Stimulated activated CD4-positive, alpha-beta T cell treated with anti-CD3 and anti-CD28 coated beads, Interleukin-2, amount 100 ng/mL, for 4 hours (primary cell): ENCODE measurements at places on chromosomes 6 and 20.

DNA sequence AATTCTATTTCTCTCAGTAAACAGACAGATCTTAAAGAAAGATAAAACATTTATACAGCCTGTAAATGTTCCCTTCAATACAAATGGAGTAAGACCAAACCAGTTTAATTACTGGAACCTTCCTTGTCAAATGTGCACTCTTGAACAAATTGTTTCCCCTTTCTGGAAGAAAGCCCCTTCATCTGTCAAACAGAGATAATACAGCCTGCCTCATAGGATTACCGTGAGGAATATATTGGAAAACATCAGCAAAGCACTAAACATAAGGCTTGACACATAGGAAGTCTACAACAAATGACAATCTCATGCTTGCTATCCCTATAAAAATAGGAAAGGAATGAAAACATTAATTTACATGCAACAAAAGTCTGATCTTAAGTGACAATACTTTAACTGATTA is 173.8 kb downstream of the PTPRK start:
- DNase-seq = no peak

DNA sequence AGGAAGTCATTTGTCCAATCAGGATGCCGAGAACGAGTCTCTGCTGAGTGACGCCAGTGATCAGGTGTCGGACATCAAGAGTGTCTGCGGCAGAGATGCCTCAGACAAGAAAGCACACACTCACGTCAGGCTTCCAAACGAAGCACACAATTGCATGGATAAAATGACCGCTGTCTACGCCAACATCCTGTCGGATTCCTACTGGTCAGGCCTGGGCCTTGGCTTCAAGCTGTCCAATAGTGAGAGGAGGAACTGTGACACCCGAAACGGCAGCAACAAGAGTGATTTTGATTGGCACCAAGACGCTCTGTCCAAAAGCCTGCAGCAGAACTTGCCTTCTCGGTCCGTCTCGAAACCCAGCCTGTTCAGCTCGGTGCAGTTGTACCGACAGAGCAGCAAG is 281.5 kb downstream of the TSHZ2 start:
- no peak for DNase-seq

- DNase-seq = no peak
Observed at GRCh38 chr6:67558985-67559384, 1076.1 kb upstream of the ADGRB3 start.

DNA sequence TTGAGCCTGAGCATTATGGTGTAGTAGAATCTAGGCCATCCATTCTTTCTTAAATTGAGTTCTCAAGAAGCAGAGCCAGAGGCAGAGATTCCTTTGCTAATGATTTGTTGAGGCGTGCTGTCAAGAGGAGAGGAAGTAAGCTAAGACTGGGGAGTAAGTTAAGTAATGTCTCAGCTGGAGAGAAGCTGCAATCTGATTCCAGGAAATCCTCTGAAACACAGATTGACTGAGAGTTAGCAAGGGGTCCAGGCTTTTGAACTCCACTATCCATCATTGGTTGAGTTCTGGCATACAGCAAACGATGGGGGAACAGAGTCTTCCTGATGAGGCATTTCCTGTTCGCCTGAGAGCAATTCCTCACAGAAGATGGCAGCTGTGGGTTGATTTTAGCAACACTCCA is 207.4 kb upstream of the RAB32 start:
- no peak for DNase-seq

DNA sequence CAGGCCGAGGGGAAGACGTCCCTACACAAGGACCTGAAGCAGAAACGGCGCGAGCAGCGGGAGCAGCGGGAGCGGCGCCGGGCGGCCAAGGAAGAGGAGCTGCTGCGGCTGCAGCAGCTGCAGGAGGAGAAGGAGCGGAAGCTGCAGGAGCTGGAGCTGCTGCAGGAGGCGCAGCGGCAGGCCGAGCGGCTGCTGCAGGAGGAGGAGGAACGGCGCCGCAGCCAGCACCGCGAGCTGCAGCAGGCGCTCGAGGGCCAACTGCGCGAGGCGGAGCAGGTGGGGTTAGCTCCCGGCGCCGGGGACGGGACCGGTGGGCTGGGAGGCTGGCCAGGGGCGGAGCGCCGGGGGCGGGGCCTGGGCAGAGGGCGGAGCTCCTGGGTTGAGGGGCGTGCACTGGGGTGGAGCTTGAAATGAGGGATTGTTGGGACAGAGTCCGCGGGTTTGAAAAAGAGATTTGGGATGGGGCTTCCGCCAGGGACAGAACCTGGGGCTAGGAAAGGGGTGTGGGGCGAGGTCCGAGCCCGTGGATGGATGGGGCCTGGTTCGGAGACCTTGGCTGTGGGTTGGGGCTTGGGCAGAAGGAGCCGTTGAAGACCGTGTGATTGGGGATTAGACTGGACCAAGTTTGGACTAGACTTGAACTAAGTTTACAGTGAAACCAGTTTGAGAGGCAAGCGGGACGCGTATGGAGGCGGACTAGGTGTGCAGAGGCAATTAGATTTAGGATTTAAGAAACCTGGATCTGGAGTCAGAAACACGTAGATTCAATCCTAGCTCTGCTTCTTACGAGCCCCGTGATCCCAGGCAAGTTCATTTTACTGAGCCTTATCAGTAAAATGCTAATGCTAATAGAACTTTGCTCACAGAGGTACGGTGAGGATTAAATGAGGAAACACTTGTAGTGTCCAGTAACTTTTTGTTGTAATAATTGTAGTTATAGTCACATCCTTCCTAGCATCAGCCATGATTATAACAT is 20.9 kb downstream of the DEF6 start:
- no peak for DNase-seq

DNA sequence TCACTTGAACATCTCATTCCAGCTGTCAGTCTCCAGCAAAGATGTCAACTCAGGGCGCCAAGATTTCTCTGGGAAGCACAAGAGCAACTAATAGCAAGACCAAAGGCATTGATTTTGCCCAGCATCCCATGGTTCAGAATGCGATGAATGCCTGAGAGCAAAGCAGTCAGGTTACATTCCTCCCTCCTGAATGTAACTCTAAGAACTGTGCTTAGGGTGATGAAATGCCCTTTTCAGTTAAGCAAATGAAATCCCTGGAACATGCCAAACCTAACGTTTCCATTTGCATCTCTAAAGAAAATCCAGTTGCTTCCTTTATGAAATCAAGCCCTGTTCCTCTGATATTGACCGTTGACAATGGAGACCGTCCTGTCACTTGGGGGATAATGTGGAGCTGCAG is 224.0 kb upstream of the PLN start:
- no peak for DNase-seq

GRCh38 chr6:82015043-82015442 is 232.5 kb downstream of the IBTK start:
- DNase-seq = no peak

DNA sequence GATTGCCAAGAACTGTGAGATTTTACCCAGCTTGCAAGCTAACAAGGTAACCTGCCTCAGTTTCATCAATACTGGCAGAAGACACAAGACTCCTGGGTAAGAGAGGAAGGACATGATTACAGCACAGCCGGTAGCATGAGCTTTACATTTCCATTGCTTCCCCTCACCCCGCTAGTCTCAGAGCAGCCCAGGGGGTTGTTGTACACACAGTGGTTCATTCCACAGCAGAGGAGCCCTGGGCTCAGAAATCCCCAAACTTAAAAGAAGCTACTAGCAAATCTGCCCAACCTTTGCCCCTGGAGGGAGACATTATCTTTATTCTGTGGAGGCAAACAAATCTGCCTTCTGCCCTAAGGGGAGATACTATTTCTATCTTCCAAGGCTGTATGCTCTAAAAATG is 17.1 kb upstream of the MTHFD1L start:
- DNase-seq = no peak
